ENCODE measurements at places on chromosomes 16 and 17. TPM values are rescaled to one million over a fixed set of nuclear protein-coding genes. Genes with fewer than 3 reads are reported as not detected.

DNA sequence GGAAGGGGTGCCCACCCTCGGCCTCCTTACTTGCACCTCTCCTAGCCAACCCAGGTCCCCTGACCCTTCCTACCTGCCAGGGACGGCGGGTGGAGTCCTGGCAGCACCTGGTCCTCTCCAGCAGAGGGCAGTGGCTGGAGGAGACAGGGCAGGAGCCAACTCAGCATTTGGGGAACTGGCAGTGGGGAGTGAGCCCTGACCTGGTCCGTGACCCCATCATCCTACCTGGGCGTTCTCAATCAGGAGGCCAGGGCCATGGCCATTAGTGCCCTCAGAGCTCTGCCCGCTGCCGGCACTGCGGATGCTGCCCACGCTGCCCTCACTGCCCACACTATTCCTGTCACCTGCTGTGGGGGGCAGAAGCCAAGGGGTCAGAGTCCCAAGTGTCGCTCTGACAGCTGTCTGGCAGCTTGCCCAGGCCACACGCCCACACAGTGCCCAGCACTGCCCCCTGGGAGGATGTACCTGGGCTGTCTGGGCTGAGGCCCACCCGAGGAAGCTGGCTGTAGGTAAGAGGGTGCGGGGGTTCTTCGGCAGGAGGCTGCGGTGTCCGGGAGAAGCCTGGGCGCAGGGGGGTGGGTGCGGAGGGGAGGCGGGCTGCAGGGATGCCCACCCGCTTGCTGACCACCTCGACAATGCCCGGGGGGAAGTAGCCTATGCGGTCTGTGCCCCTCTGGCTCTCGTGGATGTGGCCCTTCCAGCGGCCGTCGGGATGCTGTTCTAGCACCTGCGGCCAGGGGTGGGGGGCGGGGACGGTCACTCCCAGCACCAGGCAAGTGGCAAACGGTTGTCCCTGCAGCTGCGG, 10.8 kb downstream of the CASKIN2 start:
- no peaks in the 10 kb centered on the region for H3K4me1 ChIP-seq
- H3K27me3 ChIP-seq = no peaks in the 10 kb centered on the region
- H3K36me3 ChIP-seq = peaks cover 24% of the 10 kb centered on the region
- no peak overlapping the region for H3K27ac ChIP-seq
- DNase-seq = peak; percentile 84

DNA sequence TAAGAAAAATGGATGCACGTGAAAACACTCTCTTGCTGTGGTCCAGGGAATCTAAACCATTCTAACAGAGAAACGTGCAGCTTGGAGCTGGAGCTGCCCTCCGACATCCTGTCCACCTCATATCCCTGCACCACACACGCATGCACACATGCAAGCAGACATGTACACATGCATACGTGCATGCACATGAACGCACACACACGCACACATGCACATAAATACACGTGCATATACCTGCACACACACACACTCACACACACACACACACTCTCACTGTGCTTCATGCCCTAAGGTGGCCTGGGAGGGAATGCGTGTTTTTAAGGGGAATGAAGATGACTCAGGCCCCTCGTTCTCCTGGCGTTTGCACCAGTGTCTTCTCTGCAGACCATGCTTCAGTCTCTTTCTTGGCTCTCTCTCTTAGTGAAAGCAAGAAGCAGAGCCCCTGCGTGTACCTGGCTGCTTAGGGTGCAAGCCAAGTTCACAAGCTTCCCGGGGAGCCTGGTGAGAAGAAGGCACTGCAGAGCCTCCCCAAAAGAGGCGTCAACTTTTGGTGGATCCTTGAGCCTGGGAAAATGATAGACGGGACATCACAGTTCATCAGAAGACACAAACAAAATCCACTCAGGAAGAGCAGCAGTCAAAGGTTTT, 72.8 kb downstream of the GOSR1 start:
- H3K36me3 ChIP-seq = no peaks in the 10 kb centered on the region
- no peak for DNase-seq
- no peaks in the 10 kb centered on the region for H3K27me3 ChIP-seq
- H3K4me3 ChIP-seq = no peak overlapping the region

DNA sequence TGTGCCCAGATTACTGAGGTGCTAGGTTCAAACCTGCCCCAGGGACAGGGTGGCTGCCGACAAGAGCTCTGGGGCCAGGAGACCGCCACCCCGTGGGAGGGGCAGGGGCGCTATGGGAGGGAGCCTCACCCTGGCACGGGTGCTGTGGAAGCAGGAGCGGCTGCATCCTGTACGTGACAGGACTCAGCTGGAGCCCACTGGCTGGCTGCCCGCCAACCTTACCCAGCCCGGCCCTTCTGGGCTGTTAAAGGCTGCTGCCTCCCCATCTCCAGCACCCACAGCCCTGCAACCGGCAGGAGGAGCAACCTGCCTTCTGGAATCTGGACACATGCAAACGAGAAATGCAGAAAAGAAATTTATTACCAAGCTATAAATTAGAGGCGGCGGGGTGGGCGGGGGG, 11.2 kb downstream of the PAM16 start:
- no peaks in the 10 kb centered on the region for H3K4me1 ChIP-seq
- no peak overlapping the region for H3K27ac ChIP-seq
- peaks cover 21% of the 10 kb centered on the region for H3K36me3 ChIP-seq
- no peak for DNase-seq
- no peaks in the 10 kb centered on the region for H3K27me3 ChIP-seq
- H3K4me3 ChIP-seq = no peak overlapping the region

- no peak overlapping the region for H3K4me3 ChIP-seq
- H3K27me3 ChIP-seq = no peaks in the 10 kb centered on the region
- H3K36me3 ChIP-seq = no peaks in the 10 kb centered on the region
- no peaks in the 10 kb centered on the region for H3K4me1 ChIP-seq
- no peak overlapping the region for H3K27ac ChIP-seq
Observed at GRCh38 chr17:45759761-45760160, 24.4 kb upstream of the CRHR1 start.

- H3K4me3 ChIP-seq = no peak overlapping the region
- DNase-seq = peak; percentile 71
- no peaks in the 10 kb centered on the region for H3K27me3 ChIP-seq
- no peak overlapping the region for H3K27ac ChIP-seq
- peaks cover 39% of the 10 kb centered on the region for H3K36me3 ChIP-seq
Observed at GRCh38 chr17:29109477-29110371, 66.8 kb downstream of the PIPOX start.

Gene CACNG5
- total RNA-seq = 1.2 TPM

Gene CYB5D1
- total RNA-seq = 18.0 TPM
